Left ventricle myocardium superior (tissue), 1 donor: ENCODE measurements at places on chromosomes 7 and 10. TPM values are rescaled to one million over a fixed set of nuclear protein-coding genes. Genes with fewer than 3 reads are reported as not detected.

The OR2A12 gene
- total RNA-seq = not detected

The TMEM236 gene
- 0.30 TPM for total RNA-seq

The DMBT1 gene
- 0.05 TPM for total RNA-seq

The EN2 gene
- not detected for total RNA-seq

The ETV1 gene
- total RNA-seq = 29.8 TPM

The SOSTDC1 gene
- total RNA-seq = 1.4 TPM

The PIP gene
- not detected for total RNA-seq

The NPFFR1 gene
- 0.02 TPM for total RNA-seq

The ZNRF2 gene
- 8.6 TPM for total RNA-seq

The ABCB4 gene
- 5.7 TPM for total RNA-seq

The PILRA gene
- 3.2 TPM for total RNA-seq

The TFEC gene
- total RNA-seq = 2.0 TPM

The TRPV6 gene
- 0.05 TPM for total RNA-seq

The BAMBI gene
- total RNA-seq = 12.5 TPM

The CALY gene
- total RNA-seq = not detected

The ZCCHC24 gene
- total RNA-seq = 49.0 TPM

The PYROXD2 gene
- total RNA-seq = 11.6 TPM

The NEUROD6 gene
- not detected for total RNA-seq

The ADAM22 gene
- 1.7 TPM for total RNA-seq

The TMEM72 gene
- not detected for total RNA-seq

The FXYD4 gene
- total RNA-seq = not detected

The GLCCI1 gene
- 8.6 TPM for total RNA-seq

The OR13A1 gene
- not detected for total RNA-seq

The DNAJC9 gene
- total RNA-seq = 9.6 TPM

The NUTM2E gene
- 0.10 TPM for total RNA-seq

The GIMAP1 gene
- total RNA-seq = 6.7 TPM

The FBXO24 gene
- 0.77 TPM for total RNA-seq

The GPR85 gene
- 0.69 TPM for total RNA-seq

The TMEM196 gene
- total RNA-seq = not detected

The FRA10AC1 gene
- 15.5 TPM for total RNA-seq

The HOXA13 gene
- not detected for total RNA-seq
